Dermis lymphatic vessel endothelial cell (primary cell): ENCODE measurements at places on chromosomes 3 and 15. TPM values are rescaled to one million over a fixed set of nuclear protein-coding genes. Genes with fewer than 3 reads are reported as not detected.

XCR1 gene
- total RNA-seq: not detected in 2 replicates

CFAP100 gene
- total RNA-seq: not detected in 2 replicates

RETNLB gene
- not detected in 2 replicates for total RNA-seq

UTS2B gene
- total RNA-seq: 0.17 TPM in 1 of 2 replicates, not detected in the other

SST gene
- total RNA-seq: not detected in 2 replicates

PRTG gene
- 0.54 and 2.6 TPM in 2 replicates for total RNA-seq

ACOX2 gene
- total RNA-seq: 0.77 and 1.3 TPM in 2 replicates

SFMBT1 gene
- total RNA-seq: 3.5 and 4.5 TPM in 2 replicates

NR2E3 gene
- 0.22 and 0.26 TPM in 2 replicates for total RNA-seq

IGDCC3 gene
- 0.09 TPM in 1 of 2 replicates, not detected in the other for total RNA-seq

ECT2 gene
- 15.3 and 22.8 TPM in 2 replicates for total RNA-seq

ABCF3 gene
- 49.1 and 53.1 TPM in 2 replicates for total RNA-seq

DZIP3 gene
- total RNA-seq: 3.3 TPM in 2 replicates
